ENCODE measurements at places on chromosomes 3 and 15. TPM values are rescaled to one million over a fixed set of nuclear protein-coding genes. Genes with fewer than 3 reads are reported as not detected.

- DNase-seq = no peak
These were observed 1.0 kb downstream of the LRRC3B start for GRCh38 chr3:26623419-26624208.

- peak; percentile 21 for DNase-seq
These were observed 105.6 kb upstream of the TGFBR2 start for GRCh38 chr3:30500666-30501399.

The SEMA3B gene
- 0.37 TPM for total RNA-seq

DNA sequence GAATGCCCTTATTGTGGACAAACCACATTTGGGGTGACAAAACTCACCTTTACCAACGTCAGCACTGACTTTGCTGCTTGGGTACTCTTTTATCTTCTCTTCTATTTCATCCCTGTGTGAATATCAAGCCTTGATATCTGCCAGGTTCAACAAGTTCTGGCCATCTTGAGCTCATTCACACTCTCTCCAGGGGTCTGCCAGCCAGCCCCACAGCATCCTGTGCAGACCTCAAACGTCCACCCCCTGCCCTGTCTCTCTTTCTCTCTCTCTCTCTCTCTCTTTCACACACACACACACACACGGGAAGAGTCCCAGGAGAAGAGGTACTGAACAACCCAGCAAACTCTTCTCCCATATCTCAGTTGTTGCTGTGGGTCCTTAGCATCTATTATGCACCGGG lies 10.7 kb downstream of the ILDR1 start:
- DNase-seq = no peak

GRCh38 chr3:16761571-16761970 lies 123.2 kb upstream of the PLCL2 start:
- DNase-seq = no peak

The HCLS1 gene
- 248 TPM for total RNA-seq

DNA sequence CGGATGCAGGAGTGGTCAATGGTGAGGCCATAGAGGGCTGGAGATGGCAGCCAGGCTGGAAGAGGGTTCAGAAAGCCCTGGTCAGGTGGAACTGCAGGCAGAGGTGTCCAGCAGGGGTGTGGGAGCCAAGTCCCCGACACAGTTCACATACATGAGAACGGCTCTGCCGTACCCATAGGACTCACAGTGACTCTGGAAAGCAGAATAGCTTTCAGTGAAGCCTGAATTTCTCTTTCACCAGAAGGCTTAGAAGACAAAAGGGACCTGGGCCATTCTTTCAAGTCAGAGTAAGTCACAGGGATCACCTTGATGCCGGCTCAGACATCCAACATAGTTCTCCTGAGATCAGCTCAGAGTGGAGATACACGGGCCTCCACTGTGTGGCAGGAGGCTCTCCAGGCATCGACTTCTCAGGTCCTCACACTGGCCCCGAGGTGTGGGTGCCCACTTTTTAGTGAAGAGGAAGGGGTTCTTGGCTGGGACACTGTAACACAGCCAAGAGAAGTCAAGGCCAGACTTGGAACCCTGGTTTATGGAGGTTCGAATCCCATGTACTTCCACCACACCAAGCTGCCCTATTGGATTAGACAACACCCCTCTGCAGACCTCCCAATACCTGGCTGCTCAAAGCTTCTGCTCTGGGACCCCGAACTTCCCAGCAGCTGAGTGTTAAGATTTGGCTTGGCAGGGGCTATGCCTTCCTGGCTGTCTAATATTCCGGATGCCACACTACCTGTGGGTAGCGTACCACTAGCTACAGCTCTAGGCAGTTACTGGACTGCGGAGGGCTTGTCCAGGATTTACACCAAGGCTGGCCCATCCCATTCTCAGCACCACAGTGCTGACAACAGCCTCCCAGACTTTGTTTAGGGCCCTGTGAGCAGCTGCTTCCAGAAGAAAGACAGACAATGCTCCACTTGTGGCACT lies 40.4 kb upstream of the RAB6B start:
- no peak for DNase-seq

DNA sequence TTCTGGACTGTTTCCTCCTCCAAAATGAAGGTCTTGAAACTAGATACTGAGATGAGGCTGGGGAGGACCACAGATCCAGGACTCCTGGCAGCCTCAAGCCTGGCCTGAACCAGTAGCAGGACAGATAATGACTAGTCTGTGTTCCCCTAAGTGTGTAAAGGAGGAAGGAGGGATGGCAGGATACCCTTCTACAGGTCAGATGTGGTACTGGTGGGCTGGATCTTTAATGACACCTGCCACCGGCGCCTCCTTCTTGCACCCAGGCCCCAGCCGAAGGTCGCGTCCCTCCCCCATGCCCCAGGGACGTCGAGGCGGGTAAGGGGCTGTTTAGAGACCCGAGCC lies 556 bp downstream of the USP19 start:
- no peak for DNase-seq

The COPB2 gene
- 89.2 TPM for total RNA-seq

- DNase-seq = peak; percentile 23
These were observed 72.1 kb upstream of the ETV5 start for GRCh38 chr3:186180891-186181481.

- DNase-seq = peak; percentile 90
These were observed 18.7 kb downstream of the AP3S2 start for GRCh38 chr15:89874926-89875564.

DNA sequence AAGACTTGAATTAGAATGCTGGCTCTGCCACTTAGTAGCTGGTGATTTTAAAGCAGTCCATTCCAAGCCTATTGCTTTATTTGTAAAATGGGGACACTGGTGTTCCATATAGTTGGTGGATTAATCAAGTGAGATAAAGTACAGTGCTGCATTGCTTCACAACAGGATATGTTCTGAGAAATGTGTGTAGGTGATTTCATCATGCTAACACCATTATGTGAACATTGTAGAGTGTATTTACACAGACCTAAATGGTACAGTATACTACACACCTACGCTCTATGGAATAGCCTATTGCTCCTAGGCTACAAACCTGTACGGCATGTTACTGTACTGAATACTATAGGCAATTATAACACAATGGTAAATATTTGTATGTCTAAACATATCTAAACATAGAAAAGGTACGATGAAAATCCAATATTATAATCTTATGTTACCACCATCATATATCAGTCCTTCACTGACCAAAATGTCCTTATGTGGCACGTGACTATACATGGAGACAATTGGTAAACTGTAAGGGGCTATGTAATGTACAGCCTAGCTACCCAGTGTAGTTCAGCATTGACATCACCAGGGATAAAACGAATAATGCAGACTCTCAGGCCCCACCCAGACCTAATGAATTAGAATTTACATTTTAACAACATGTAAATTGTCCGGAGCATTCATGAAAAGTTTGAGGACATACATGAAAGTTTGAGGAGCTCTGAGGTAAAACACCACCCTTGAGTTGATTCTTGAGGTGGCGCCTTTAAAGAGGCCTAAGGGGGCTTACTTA lies 121.4 kb upstream of the BFSP2 start:
- DNase-seq = no peak

- no peak for DNase-seq
These were observed 27.9 kb downstream of the RFX7 start for GRCh38 chr15:56215769-56216168.

- no peak for DNase-seq
These were observed 80.6 kb upstream of the CHD2 start for GRCh38 chr15:92819278-92820235.

DNA sequence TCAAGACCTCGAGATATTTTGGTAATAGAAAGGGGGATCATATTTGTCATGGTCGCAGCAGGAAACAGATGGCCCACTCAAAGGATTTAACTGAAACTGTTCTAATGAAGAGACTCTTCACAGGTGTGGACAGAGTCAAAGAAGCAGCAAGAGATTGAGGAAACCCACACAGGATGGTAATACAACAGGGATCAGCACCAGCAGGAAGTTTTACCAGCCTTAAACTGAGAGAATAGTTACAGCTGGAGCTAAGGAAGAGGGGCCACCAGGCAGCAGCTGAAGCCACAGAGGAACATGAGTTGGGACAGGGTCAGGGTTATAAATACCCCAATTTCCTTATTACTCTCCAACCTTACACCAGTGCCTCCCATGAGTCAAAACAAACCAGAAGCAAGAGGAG lies 131.8 kb upstream of the UBE2E2 start:
- DNase-seq = no peak

GRCh38 chr3:106168962-106169750 lies 300.3 kb upstream of the CBLB start:
- DNase-seq = no peak

DNA sequence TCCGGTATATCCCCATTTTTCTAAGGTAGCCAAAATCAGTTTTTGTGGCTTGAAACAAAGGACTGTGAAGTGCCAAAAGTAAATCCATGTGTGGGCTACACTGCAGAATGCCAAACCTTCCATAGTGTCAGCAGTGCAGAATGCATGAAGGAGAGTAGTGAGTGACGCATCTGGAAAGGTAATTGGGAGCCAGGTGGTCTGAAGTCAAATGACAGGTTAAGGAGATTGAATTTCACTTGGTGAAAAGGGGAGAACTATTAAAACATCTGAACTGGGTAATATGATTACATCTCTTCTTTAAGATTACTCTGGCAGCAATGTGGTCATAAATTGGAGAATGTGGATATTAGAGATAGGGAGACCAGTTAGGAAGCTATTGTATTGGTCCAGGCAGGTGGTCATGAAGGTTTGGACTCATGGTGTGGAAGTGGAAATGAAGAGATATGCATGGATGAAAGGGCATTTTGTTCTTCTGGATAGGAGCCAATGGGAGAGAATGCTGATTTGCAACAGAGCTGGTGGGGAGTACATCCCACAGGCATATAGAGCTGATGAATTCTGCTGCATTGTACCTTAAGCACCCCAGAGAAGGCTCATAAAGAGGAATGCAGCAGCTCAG lies 118.2 kb downstream of the ECT2 start:
- no peak for DNase-seq

DNA sequence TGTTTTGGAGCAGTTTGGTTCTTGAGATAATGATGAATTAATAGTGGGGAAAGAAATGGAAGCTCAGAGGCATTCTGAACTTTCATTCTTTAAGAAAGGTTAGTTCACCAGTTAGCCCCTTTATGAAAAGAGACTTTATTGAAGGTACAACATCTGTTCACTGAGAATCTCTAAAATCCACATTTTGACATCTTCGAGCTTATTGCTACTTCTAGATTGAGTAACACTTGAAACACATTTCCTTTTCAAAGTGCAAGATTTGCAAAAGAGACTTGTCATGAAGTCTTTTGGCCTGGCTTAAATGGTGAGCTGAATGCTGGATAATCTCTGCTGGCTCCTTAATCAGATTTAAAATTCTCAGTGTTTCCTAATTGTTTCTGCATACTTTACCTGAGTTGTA lies 42.3 kb downstream of the RAB8B start:
- no peak for DNase-seq

The SECISBP2L gene
- 18.6 TPM for total RNA-seq

GRCh38 chr3:18501679-18502343 lies 76.7 kb upstream of the SATB1 start:
- DNase-seq = peak; percentile 48

DNA sequence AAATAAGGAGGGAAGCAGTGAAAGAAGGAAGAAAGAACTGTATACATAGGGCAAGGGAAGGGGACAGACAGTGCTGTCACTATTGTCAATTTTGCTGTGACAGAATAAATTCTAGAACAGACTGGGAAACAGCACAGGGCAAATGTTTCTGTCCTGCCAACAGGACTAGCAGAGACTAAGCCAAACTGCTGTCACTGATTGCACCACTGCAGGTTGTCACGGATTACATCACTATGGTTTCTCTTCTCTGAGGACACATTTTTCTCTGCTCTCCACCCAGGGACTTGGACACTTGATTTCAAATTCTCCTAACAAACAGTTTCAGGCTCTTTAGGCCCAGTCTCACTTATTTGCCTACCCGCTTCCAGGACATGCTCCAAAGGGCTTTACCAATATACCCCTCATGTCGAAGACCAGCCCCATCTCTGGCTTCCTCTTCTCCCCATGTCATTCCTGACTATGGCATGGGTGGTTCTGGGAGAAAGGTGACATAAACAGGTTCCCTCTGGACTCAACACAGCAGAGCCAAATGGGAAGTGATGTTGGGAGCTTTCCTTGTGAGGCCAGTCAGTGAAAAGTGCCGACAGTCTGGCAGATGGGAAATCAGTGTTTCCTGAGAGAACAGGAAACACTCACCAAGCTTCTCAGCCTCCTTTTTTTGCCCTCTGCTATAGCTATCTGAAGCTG lies 70.2 kb upstream of the ST3GAL6 start:
- DNase-seq = no peak

The ERC2 gene
- not detected for total RNA-seq

DNA sequence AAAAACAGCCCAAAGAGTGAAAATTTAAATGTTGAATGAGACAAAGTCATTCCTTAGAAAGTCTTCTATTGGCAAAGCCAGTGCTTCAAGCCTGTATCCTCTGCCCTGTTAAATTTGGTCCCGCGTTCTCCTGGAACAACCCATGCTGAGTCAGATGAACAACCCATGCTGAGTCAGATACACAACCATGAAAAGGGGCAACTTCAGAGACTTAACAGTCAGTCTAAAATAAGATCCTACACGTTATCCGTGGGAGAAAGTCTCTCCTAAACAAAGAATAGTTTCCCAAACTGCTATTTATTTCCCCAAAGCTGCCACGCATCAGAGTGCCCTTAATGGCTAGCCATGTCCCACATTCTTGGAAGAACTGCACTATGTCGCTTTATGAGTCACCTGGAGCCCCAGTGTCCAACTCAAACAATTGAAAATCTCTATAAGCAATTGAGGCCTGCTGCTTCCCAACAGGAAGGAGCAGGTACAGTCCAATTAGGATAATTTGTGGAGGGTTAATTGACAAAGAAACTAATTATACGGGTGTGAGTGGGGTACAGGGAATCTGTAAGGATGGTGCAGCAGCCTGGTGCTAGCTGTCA lies 66.1 kb downstream of the WHAMM start:
- DNase-seq = no peak

DNA sequence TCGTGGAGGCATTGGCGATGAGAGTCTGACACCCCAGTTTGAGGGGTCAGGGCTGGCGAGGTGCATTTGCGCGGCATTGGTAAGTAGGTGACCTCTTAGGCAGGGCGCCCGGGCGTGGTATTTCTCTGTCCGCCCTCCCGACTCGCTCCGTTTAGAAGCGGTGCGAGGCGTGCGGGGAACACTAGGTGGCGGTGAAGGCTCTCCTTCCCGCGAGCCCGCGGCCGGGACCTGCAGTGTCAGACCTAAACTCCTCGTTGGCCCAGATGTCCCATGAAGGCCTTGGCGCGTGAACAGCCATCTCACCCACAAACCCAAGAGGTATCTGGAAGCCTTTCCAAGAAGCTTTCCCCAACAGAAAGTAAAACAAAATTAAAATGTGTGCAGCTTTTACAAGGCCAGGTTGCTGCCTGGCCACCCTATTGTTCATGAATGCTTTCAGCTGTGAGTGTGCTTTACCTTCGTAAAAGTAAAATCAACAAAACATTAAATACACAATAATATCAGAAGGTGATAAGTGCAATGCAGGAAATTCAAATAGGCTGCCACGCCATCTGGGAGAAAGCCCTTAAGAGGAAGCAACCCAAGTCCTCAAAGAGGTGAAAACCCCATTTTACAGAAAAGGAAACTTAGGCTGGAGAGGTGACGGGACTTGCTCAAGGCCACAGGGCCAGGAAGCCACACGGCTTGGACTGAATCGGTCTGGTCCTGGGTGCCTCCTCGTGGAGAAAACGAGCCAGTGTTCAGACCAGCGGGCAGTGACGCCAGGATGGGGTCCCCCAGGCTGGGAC lies 120.3 kb downstream of the ETFA start:
- peak; percentile 83 for DNase-seq

The SAMMSON gene
- total RNA-seq = not detected

The PLSCR4 gene
- total RNA-seq = not detected

The CLDN18 gene
- not detected for total RNA-seq
